ENCODE measurements at places on chromosomes 1 and 21.

DNA sequence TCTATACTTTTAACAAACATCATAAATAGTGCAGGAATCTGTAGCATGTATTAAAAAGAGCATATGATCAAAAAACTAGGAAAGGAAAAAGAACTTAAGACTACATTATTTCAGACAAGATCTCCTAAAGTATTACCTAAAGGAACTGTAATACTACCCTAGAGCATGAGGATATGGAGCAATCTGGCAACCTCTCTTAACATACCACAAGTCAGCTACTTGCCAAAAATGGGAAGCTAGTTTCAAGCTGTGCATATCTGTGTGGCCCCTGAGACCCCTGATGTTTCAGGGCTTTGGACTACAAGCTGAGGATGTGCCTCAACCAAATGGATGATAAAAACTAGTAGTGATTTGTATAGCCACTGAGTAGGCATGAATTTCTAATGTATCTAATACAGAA is 525.6 kb downstream of the PTBP2 start:
- no peak for DNase-seq

DNA sequence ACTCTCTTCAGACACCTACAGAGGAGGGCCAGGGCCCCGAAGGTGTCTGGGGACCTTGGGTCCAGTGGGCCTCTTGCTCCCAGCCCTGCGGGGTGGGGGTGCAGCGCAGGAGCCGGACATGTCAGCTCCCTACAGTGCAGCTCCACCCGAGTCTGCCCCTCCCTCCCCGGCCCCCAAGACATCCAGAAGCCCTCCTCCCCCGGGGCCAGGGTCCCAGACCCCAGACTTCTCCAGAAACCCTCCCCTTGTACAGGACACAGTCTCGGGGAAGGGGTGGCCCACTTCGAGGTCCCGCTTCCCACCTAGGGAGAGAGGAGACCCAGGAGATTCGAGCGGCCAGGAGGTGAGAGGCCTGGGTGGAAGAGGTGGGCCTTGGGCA is 3.7 kb downstream of the ADAMTSL4 start:
- no peak for DNase-seq

DNA sequence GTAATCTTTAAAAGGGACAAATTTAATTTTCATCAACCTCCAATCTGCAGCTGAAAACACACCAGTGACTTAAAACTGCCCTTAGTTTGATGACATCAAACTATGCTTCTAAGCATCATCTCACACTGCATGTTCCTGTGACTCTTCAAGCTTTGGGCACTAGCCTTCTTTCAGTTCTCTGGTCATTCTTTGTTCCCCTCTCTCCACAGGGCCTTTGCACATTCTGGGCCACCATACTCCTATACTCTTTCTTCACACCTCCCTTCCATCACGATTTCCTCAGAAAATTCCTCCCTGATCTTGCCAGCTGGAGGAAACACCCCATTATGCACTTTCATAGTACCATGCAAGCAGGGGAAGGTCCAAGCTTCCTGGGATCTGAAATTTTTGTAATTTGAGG is 77.6 kb upstream of the ZNF326 start:
- DNase-seq: no peak

DNA sequence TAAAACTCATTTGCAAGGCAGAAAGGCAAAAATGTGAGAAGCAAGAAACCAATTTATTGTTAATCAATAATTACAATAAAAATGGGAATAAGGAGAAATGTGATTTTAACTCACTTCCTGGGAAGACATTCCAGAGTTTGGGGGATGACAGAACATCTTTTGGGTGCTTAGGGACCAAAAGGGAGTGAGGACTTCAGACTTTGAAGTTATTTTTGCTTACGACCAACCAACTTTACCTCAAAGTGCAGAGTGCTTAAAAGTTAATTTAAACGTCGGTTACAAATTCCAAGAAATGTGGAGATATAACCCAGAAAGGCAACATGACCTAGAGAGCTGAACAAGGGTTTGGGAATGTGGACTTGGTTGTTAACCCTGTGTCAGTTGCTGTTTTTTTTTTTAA is 234.5 kb upstream of the C1orf105 start:
- DNase-seq: no peak

GRCh38 chr21:21064353-21064752 is 66.1 kb downstream of the NCAM2 start:
- no peak for DNase-seq

GRCh38 chr1:36673202-36673601 is 190.5 kb upstream of the CSF3R start:
- DNase-seq: no peak

- peak; percentile 35 for DNase-seq
Observed at GRCh38 chr1:2459757-2460156, 16.3 kb upstream of the PLCH2 start.

- DNase-seq: no peak
Observed at GRCh38 chr1:82491301-82492048, 690.7 kb downstream of the ADGRL2 start.

DNA sequence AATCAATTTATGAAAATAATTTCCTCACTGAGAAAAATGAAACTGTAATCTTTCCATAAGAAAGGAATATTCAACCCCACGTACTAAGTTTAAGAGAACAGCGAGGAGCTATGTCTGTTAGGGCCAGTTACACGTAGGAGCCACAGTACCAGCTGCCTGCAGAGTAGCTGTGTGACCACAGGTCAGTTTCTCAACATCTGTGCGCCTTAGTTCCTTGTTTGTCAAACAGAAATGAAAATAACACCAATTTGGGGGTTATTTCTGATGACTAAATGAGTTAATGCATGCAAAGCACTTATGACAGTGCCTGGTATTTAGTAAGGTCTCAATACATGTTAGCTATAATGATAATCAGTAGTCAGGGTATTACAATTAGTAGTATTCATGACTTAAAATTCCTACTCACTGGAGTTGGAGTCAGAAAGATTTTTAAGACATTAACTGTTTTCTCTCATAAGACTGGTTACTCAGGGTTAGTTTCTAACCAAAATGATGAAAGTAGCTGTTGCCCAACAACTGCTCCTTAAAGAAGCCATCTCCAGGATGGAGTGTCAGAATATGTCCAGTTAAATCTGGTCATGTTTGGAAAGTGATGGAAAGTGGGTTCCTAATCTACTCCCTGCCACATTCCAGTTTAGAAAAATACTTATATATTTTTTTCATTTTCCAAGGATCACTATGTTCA is 85.8 kb upstream of the ZNF648 start:
- DNase-seq: no peak

DNA sequence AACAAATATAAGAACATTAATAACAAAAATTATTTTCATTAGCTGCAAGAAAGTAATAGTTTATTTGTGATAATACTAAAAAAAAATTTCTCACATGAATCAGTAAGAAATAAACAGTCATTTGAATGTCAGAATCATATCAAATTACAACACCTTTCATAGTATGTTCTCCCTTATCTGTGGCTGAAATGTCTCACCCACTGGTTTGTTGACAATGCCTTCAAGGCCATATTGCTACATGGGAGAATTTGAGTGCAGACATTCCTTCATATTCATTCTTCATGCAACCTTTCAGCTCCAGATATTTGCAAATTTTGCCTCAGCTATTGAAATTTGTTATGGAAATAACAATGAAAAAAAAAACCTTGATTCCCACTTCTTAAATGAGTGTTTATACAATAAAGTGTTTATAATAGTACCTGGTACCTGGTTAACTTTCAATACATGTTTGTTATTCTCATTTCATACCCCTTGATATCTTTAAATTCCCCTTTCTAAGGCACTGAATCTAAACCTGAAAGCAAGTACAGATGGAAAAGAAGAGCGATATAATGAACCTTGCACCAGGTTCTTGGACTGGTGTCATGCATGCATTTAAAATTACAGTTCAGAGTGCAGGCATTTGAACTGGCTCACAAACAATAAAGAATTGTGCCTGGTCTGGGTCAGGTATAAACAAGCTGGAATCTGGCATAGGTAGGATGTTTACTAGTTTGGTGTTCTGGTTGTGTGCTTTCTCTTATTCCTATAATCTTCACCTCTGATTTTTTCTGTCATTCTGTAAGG is 242.2 kb upstream of the ADGRL2 start:
- no peak for DNase-seq

- no peak for DNase-seq
Observed at GRCh38 chr1:13921190-13921589, 221.2 kb downstream of the PRDM2 start.

GRCh38 chr1:156998840-156999500 is 46.6 kb downstream of the ARHGEF11 start:
- DNase-seq: no peak

DNA sequence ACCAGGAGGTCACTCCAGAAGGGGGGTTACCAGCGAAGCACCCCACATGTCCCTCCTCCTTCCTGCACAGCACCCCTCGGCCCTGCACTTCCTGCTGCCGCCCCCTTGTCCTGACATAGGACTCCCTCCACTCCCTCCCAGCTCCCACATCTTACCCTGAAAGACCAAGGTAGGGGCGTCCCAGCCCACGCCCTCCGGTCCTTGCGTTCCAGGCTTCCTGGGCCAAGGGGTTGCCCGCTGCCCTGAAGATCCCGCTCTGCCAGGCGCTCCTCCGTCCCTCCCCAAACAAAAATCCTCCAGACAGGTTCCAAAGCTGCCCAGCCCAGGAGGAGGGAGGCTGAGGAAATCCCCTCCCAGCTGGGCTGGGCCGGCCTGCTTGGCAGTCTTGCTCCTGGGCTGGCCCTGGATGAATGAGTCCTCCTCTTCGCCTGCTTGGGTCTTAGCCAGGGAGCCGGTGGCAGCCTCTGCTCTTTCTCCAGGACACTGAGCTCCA is at the start of gene RHBDL2:
TSS of gene RHBDL2 (minus strand) at position 304 of the 493 bp plus-strand sequence. CDS start 22,618 bp downstream, outside the sequence.
- peak; percentile 17 for DNase-seq

DNA sequence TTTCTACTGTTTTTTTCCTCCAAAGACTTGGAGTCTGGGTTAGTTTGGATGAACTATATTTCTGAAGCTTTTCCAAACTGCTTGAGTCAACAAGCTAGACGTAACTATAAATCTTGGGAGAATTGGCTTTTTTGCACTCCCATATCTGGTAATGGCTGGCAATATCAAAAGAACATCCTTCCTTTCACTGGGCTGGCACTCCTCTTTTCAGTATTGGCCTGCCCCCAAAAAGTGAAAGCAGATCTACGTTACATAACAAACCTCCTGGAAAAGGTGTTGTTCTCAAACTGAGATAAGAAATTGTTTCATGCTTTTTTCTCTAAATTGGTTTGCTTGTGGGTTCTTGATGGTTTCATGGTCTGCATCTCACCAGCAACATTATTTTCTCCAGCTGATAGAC is 499.3 kb downstream of the NEGR1 start:
- DNase-seq: no peak

GRCh38 chr1:223853275-223853674 is 7.5 kb upstream of the TP53BP2 start:
- DNase-seq: no peak

DNA sequence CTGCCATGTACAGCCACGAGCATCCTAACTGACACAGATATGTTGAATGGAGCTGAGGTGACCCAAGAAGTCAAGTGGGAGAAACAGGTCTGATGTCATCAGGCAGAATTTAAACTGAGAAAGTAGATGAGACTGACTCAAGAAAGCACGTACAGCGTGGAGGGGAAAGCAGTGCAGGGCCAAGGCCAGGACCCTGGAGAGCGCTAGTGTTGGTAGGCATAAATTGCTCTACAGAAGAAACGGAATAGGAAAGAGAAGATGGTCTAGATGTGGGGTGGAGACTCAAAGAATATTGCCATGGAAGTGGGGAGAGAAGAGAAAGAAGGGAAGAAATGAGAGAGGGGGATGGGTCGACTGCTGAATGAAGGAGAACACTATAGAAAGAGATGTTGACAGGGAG is 45.3 kb upstream of the GJB5 start:
- DNase-seq: no peak

GRCh38 chr1:37714689-37715088 is 22.4 kb downstream of the CDCA8 start:
- DNase-seq: no peak

GRCh38 chr1:233735331-233735730 is 121.4 kb downstream of the KCNK1 start:
- DNase-seq: no peak

GRCh38 chr1:232776526-232777106 is 28.6 kb upstream of the MAP10 start:
- DNase-seq: no peak

DNA sequence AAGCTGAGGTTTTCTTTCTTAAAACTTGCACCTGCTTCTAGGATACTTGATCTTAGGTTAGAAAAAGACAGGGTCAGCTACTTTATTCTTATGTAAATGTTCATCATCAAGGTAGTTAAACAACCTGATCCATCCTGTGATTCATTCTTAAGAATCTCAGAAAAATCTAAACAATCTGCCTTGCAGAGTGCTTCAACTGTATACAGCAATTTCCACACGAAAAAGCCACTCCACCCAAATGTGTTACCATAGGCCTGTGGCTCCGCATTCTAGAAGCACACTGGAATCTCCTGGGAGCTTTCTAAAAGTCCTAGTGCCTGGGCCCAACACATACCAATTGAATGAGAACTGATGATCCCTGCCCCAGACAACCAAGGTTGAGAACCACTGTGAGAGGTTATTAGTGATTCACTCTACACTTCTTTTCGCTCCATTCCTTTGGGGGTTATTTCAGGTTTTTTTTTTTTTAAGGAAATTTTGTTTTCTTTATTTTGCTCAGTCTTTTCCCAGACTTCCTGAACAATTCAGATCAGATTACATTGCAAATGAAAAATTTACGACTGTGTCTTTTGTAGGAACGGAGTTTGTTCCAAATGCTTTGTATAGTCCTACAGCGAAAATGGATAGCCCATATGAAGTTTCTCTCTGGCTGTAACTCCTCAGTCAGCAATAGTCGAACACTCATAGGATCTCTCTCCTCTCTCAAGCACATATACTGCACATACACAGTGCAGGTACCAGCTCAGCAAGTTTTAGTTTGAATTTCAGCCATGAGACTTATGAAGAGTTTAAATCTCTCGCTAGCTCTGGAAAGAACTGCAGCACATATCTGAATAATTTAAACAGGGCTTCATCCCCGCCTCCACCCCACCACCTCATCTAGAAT is 16.1 kb downstream of the SMYD2 start:
- DNase-seq: no peak

- DNase-seq: no peak
Observed at GRCh38 chr1:221543529-221544120, 198.3 kb downstream of the DUSP10 start.

DNA sequence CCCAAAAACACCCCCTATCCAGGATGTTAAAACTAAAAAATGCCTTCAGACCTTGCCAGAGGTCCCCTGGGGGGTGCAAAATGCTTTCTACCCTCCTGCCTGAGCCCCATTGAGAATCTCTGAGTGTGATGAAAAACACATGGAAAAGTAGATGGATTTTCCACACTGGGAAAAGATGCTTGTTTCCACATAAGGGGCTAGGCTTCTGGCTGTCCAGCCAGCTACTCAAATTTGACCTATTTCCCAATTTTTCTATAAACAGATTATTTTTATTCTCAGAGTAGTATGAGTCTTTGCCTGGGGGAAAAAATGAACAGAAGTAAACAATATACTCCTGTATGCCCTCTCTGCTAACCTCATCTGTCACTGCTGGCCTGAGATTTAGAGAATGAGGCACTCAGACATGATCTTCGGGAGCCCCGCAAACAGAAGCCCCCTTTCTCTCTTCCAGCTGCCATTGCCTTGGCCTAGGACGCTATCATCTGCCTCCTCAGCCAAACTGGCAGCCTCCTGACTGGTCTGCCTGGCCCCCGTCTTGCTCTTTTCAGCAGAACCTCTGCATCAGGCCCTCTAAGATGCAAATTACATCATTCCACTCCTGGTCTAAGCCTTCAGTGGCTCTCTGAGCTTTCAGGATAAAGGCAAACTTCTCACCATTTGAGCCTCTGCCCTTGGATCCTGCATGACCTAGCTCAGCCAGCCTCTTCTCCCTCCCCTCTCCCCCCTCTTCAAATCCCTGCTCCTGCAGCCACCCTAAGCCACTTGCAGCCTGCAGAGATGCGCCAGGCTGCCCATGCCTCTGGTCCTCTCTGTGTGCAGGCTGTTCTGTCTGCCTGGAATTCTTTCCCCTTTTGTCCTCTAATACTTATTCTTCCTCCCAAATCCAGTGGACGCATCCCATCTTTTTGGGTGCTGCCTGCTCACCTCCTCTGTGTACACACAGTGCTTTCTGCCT is 39.7 kb upstream of the TMEM125 start:
- no peak for DNase-seq
